ENCODE measurements at places on chromosomes 1 and 21.

DNA sequence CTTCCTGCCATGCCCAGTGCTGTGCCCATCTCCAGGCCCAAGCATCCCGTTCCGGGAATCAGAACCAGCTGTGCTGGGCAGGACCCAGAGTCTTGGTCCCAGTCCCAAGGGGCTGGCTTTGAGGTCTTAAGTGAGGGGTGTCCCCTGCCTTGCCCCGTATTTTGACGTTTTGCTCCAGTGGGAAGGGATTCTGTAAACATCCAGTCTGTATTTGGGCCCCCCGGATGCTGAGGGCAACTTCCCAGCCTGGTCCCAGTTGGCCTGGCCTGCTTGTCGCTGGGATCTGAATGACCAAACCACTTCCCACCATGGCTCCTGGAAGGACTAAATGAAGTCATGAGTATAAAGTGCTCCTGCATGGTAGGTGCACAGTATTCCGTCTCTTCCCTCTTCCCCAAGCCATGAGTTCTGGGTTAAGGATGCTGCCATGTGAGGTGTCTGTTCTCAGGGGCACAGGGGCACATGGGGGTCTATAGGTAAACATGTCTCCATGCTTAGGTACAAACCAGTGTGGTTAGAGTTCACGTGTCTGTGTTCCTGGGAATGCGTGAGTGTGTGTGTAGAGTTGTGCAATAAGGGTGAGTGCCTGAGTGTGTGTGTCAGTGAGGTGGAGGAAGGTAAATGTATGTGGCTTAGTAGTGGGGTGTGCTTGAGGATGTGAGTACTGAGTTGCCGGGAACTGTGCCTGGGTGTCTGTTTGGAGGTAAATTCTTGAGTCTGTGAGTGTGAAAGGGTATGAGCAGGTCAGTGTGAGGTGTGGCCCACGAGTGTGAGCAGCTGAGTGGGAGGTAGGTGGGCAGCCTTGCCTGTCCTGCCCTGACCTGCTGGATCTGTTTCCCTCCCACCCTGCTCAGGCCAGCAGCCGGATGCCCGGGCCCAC lies 1.5 kb downstream of the B4GALT2 start:
- DNase-seq, result no peak

DNA sequence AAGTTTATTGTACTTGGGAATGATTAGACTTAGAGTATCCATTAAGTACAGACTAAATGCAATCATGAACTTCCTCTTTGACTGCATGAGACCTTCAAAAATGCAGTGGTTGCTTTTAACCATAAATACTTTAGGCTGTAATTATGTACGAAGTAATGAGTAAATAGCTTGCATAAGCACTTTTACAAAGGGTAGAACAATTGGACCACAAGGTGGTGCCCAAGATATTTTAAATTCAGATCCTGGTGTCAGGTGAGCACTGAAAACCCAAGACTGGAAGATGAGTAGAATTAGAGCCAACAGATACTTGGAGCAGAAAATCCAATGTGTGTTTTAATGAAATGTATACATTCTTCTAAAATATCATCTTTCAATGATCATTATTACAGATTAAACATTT lies 43.4 kb upstream of the RHOU start:
- no peak for DNase-seq

- DNase-seq, result no peak
Observed at GRCh38 chr21:44716984-44717383, 5.6 kb upstream of the TSPEAR start.

DNA sequence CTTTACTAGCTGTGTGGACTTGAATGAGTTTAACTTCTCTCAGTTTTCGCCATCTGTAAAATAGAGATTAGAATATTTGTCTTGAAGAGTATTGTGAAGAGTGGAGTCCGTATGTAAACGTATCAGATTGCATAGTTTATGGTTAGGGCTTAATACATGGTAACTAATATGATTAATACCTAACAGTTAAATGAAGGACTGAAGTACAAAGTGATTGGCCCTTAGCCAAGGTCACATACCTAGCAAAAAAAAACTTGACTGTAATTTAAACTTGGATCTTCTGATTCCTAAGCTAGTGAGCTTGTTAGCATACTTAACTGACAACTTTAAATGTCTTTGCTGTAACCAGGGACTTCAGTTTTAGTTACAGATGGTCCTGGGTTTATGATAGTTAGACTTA lies 1.9 kb downstream of the GIPC2 start:
- no peak for DNase-seq

DNA sequence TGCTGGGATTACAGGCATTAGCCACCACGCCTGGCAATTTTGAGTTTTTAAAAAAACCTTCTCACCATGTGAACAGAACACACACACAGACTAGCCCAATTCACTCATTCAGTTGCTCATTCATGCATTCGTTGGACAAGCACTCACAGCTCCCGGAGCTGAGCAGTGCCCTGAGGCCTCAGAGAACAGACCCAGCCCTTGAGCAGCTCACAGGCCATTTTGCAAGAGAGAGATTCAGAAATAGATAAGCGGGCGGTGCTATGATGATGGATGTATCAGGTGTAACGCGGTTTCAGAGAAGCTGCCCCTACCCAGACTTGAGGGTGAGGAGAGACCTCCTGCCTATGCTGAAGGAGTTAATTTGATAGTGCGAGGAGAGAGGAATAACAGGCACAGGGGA lies 18.6 kb downstream of the PTAFR start:
- no peak for DNase-seq

- DNase-seq, result no peak
Observed at GRCh38 chr21:42112857-42113256, 41.7 kb downstream of the UMODL1 start.

All from stimulated activated CD8-positive, alpha-beta memory T cell treated with anti-CD3 and anti-CD28 coated beads, Interleukin-4, amount 100 ng/mL, for 4 hours (primary cell).